ENCODE measurements at places on chromosomes 5 and 9.
A peak's percentile ranks its signal among the peaks of the same experiment; 100 is the strongest.

- DNase-seq, result no peak
Observed at GRCh38 chr9:135989722-135990467, 28.7 kb upstream of the UBAC1 start.

- DNase-seq, result no peak
Observed at GRCh38 chr5:105849701-105850100, 1821.0 kb downstream of the EFNA5 start.

- DNase-seq, result no peak
Observed at GRCh38 chr5:142527234-142527633, 158.7 kb downstream of the FGF1 start.

DNA sequence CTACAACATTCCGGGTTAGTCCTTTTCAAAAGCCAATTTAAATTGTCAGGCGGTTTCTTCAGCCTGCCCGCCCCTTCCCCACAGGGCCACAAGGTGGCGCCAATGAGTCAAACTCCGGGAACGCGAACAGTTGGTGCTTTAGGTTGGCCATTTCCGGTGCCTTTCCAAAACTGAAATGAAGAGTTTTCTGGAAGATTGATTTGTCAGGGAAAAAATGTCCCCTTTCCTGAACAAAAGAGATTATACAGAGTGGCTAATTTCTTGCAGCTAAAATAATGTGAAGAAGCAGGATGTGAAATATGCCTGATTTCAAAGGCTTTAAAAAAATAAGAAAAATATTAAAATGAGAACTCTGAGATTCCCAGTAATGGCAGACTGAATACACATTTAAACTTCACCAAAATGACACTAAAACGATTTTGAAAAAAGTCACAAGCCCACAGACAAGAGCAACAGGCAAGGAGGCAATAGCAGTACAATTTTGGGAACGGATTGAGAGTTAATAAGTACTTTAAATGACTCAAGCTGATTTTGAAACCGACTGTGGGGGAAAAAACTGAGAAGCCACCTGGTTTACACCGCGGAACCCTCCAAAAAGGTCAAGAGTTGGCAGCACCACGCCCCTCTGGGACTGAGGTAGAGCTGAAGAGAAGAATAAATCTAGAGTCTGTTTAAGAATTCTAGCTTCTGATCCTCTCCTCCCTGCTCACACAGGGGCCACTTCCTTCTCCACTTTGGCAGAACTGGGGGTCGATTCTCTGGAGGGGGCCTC, 45.7 kb downstream of the SLC46A2 start:
- DNase-seq, result peak; percentile 62

DNA sequence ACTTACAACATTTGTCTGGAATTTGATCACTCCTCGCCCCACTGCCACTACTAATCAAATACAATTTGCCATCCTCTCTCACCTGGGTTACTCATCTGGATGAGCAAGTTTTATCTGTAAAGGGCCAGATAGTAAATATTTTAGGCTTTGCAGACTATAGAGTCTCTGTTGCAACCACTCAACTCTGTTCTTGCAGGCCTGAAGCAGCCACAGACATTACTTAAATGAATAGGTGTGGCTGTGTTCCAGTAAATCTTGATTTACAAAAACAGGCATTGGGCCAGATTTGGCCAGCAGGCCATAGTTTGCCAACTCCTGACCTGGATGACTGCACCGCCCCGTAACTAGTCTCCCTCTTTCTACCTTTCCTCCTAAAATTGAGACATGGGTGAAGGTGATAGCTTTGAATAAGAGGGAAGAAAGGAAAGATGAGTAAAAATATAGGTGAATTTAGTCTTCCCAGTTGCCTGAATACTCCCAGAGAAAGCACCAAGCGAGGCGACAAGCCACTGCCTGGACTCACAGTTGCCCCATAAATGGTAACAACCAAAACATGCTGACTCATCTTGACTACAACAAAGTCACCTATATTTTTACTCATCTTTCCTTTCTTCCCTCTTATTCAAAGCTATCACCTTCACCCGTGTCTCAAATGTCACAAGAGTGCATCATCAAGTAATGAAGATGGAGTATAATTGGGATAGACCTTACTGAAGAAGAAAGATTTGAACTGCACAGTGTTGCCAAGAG, 32.5 kb upstream of the SCAMP1 start:
- no peak for DNase-seq

GRCh38 chr9:119216651-119217331, 152.4 kb downstream of the BRINP1 start:
- DNase-seq, result no peak

DNA sequence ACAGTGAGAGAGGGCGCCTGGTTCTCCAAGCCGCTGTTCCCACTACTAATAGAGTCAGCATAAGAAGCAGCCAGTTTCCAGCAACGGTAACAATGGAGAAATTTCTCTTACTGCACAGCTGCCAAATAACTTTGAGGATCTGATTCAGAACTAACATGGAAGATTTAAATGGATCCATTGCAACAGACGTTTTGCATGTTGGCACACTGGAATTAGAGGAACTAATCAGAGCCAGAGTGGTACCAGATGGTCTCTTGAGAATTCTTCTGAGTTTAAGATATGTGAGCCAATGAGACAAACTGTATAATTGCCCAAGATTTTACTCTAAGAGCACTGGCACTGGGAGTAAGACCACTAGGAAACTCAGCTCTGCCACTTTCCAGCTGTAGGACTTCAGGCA, 186.5 kb downstream of the EFNA5 start:
- DNase-seq, result no peak

DNA sequence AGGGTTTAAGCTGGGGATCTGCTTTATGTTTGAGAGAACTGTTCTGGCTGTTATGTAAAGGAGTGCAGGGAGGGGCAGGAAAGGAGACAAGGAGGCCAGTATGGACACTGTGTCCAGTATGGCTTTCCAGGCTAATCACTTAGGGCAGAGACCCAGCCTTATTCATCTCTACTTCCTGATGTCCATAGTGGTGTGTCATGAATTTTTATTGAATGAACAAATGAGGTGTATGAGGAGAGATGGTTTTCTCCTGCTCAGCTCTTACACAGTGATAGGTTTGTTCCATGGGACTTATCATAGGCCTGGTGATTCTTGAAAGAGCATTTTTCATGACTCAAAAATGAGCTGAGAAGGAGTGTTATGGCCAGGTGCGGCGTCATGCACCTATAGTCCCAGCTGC, 20.5 kb upstream of the FGFR4 start:
- no peak for DNase-seq

GRCh38 chr9:124228516-124228915, 29.2 kb upstream of the NEK6 start:
- no peak for DNase-seq

GRCh38 chr9:136857581-136858412, 5.7 kb downstream of the MAMDC4 start:
- DNase-seq, result peak; percentile 75

GRCh38 chr5:172573120-172573882, 67.8 kb upstream of the NEURL1B start:
- no peak for DNase-seq

- no peak for DNase-seq
Observed at GRCh38 chr9:91426123-91426745, 2.6 kb upstream of the NFIL3 start.

DNA sequence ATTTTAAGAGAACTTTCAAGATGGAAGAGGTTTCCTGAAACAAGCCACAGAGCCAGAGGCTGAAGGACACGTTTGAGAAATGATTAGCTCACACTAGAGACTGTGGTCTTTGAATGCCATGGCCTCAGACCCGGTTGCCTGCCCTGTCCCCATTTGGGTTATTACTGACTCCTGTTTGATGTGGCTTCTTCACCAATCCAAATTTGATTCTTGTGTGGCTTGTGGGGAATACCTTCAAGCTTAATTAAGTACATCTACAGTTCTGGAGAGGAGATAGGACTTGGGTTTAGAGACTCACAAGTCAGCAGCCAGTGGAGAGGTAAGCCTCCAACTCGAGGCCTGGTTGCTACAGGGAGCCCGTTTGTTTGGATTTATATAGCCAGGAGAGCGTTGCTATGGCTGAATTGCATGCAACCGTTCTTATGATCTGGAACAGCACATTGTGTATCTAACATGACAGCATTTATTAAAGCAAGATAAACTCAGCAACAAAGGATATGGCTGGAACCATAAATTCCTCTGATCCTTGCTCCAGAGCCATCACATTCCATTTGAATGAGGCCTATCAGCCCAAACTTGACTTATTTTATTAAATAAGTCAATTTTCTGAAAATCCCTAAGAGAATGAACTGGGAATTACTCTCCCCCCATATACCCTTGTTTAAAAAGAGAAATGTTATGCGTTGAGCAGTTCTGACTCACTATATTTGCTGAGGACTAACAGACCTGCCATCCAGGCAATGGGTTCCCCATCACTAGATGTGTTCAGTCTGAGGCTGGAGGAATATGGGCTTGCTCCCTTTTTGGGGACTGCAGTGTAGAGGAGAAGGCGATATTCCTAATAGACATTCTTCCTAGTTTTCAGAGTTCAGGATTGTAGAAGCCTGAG, 88.4 kb upstream of the TNFSF8 start:
- DNase-seq, result no peak

DNA sequence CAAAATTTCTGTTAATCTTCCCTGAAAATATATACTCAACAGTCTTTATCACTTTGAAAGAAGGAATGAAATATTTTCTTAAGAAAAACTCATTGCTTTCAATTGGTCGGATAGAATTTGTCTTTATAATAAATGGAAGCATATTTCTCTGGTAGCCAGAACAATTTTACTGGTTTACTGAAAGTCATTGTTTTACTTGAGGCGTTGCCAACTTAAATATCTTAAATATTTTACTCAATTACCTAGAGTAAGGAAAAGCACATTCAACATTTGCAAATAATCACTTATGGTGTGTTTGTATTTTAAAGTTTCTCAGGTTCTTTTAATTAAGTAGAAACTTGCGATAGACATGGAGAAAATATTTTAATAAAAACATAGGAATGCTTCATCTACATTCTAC, 1181.7 kb downstream of the EFNA5 start:
- DNase-seq, result no peak

DNA sequence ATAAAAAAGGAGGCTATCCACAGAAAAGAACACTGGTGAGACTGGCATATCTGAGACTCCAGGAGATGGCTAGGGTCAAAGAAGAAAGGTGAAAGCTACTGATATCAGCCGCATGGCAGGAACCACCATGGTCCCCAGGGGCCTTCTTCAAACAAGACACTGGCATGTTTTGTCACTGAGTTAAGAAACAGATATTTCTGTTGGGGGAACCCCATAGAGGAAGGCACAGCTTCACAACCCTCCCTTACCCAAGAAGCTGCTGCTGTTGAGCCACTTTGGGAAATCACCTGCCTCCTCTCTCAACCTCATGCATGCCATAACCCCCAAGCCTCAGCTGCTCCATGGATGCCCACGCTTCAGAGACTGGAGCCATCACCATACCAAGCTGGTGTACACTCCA, 13.3 kb upstream of the BTNL3 start:
- DNase-seq, result no peak

- DNase-seq, result no peak
Observed at GRCh38 chr5:78613151-78613533, 35.4 kb downstream of the LHFPL2 start.

GRCh38 chr5:121725450-121725849, 126.2 kb upstream of the FTMT start:
- no peak for DNase-seq

GRCh38 chr5:154571325-154572035, 93.5 kb upstream of the HAND1 start:
- DNase-seq, result no peak

DNA sequence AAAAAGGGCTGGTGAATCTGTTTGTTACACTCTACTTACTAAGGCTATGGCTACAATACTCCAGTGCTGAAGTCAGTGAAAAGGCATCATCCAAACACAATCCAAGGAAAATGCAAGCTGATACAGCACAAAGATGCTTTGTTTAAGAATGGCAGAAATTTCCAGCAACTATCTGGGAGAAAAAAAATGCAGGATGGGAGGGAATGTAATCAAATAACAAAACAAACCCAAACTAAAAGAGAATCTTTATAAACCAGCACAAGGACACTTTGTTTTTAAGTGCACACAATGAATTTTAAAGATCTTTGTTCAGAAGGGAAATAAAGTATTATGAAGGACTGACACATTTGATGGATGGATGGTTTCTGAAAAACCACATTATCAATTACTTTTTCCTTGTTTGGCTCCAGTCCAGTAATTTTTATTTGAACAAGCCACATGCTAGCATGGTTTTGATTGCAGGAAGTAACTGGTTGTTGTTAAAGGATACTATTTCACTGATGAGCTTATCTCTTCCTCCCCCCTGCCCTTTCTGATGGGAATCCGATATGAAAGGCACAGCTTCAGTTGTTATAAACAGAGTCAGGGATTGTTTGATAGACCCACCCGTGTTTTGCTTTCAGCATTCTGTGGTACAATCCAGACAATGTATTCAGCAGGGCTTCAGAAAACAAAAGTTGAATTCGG, 12.1 kb upstream of the TLE4 start:
- DNase-seq, result no peak

- DNase-seq, result no peak
Observed at GRCh38 chr5:104937598-104937997, 1375.0 kb upstream of the NUDT12 start.

GRCh38 chr5:126188804-126189203, 234.4 kb upstream of the GRAMD2B start:
- DNase-seq, result no peak

GRCh38 chr9:83444110-83444509, 94.1 kb downstream of the FRMD3 start:
- DNase-seq, result peak; percentile 80

DNA sequence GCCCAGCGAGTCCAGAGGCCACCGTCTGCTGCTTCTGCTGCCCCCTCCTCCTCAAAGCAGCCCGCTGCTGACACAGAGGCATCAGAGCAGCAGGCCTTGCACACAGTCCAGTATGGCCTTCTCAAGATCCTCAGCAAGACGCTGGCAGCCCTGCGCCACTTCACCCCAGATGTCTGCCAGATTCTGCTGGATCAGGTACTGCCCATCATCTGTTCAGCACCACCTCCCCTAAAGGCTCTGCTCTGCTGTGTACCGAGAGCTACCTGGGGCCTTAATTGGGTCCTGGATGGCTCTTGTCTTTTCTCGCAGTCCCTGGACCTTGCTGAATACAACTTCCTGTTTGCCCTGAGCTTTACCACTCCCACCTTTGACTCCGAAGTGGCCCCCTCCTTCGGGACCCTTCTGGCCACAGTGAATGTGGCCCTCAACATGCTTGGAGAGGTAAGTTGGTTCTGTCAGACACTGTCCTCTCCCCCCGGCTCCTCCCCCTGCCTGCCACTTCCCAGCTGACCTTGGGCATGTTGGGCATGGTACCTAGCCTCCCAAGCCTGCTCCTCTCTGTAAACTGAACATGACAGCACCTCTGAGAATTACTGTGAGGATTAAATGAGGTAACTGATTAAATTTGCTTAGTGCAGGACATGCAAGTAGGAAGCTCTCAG, 22.7 kb downstream of the SH3GLB2 start:
- DNase-seq, result no peak

- no peak for DNase-seq
Observed at GRCh38 chr9:121656941-121657470, 5.6 kb downstream of the DAB2IP start.

DNA sequence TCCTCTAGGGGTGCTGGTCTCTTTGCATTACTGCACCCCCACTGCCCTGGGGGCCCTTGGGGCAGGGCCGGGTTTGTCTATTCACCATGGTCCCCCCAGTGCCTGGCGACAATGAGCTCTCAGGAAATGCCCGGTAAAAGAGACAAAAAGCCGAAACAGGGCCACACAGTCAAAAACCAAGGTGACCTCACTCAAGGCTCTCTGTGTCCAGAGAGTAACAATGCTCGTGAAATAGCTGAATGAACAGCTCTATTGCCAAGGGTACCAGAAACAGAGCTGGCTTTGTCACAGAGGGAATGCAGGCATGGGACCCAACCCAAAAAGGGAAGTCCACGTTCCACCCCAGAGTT, 16.0 kb downstream of the SH3PXD2B start:
- DNase-seq, result no peak

- no peak for DNase-seq
Observed at GRCh38 chr5:35172533-35172932, 57.8 kb downstream of the PRLR start.

All from coronary artery (tissue), 2 donors.